Activated CD4-positive, alpha-beta T cell treated with anti-CD3 and anti-CD28 coated beads, Interleukin-2, amount 50 U/mL, for 16 hours (primary cell): ENCODE measurements at places on chromosomes 6 and 20.

DNA sequence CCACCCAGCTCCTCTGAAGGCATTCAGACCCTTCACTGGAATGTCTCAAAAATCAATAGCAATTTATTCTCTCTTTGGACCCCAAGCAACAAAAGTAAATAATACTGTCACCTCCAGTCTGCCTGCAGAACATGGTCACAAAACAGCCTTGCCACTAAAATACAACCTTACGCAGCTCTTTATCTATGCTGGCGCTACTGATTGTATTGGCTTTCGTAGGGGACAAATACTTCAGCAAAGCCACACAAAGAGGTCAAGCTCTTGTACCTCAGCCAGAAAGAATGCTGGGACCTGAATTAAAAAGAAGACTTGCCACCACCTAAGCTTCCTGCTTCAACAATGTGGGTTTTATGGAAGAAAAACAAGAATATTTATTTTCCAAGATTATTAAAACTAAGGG is 57.2 kb downstream of the PRKN start:
- DNase-seq, result no peak

DNA sequence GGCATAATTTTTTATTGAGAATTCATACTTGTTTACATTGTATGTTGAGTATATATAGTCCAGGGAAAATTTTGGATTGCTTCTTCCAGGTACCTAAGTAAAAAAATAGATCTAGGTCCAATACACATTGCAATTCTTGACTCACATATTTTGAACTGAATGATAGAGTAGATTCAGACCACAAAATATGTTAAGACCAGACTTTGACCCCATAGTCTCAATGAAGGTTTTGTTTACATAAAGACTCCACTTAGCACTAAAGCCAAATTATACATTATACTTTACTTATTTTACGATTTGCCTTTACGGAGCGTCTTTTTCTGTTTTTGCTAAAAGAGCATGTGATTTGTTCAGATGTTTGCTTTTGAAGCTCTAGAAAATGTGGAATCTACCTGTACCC is 144.1 kb upstream of the PTCHD4 start:
- DNase-seq, result no peak

DNA sequence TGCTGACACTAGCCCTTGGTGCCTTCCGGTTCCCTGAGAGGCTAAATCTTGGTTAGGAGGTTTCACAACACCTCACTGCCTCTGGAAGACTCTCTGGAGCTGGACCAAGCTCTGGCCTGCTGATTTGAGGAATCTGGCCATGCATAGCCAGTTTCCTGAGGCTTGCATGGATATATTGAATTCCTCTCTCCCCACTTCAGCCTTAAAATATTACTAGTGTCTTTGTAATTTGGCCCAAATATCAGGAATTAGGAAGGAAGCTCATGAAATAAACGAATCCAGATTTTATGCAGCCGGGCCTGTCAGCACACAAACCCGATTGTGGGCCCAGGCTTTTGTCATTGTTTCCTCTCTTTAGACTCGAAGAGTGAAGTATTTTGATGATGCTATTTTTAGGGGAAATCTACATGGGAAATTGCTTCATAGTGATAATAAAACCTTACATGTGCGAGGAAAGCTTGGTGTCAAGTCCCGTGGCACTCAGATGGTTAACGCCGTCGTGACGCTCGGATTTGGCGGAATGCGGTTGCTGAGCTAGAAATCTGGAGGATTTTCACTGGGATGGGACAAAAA is 144.4 kb downstream of the PHACTR3 start:
- DNase-seq, result no peak

DNA sequence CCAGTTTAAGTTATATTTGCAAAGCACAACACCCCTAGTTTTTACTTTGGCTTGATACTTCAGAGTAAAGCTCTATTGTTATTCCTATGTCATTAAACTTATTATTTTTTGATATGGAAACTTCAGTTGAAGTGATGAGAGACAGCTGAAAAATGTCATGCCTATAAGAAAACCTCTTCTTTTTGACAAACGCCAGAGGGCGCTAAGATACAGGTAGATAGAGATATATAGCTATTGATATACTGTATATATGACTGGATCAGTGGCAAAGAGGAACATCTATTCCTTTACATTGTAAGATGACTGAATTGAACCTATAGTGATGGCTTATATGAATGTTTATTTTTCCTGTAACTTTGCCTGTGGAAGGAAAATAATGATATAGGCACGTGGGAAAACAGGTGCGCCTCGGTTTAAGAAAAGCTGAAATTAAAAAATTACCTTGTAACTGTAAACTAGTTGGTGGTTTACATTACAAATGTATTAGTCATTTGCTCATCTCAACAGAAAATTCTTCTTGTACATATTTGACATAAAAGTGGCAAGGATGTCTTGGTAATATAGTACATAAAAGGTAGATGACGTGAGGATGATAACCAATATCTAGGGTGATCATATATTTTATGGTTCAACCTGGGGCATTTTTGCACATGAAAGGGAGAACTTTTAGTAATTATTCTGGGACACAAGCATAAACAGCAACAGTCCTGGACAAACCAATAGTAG is 74.1 kb downstream of the LAMA4 start:
- peak; percentile 78 for DNase-seq

DNA sequence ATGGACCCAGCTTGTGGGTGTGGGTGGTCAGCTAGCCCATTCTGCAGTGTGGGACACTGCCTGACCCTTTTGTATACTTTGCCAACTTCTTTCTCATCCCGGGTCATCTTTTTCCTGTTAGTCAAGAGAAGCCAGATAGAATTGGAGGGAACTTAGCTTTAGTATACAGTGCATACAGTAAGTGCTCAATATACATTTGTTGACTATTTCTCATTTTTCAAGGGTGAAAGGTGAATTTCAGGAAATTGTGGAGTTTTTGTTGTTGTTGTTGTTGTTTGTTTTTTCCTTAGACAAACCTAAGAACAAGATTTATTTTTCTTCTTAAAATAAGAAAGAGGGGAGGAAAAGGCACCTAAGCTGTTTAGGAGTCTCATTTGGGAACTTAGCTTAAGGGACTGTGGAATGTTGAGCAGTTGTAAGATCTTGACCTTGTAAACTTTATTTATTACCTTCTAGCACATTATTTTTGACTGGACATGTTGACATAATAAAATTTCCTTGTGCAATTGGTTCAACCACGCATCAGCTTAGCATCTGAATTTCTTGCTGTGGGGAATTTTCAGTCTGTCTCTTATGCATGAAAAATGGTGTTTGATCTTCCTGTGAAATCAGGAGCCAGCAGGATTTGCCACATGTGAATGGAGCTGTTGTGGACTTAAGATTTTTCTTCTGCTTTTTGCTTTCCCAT is 113.6 kb downstream of the ARID1B start:
- DNase-seq, result no peak
